Right lung (tissue), 10 donors: ENCODE measurements at places on chromosomes 16 and 17.
A peak's percentile ranks its signal among the peaks of the same experiment; 100 is the strongest.

- DNase-seq, result no peak
These were observed 12.1 kb upstream of the FOXF1 start for GRCh38 chr16:86498155-86498670.

DNA sequence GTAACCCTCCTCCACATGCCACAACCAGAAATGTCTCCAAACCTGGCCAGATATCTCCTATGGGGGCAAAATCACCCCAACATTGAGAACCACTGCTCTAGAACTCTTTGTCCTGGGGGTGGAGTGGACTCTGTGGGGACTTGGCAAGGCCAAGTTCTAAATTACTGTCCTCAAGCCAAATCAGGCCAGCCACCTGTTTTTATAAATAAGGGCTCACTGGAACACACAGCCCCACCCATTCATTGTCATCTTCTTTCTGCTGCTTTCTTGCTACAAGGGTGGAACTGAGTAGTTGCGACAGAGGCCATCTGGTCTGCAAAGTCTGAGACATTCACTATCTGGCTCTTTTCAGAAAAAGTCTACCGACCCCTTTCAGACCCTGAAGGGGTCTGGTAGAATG, 26.8 kb upstream of the TMEM220 start:
- DNase-seq, result no peak

GRCh38 chr17:45042346-45043120, 8.9 kb downstream of the DCAKD start:
- DNase-seq, result no peak

- DNase-seq, result no peak
These were observed 644 bp downstream of the QRICH2 start for GRCh38 chr17:76307299-76307965.

- DNase-seq, result no peak
These were observed 35.8 kb upstream of the STH start for GRCh38 chr17:45963283-45963682.

- no peak for DNase-seq
These were observed 31.4 kb upstream of the CHMP6 start for GRCh38 chr17:80960037-80960796.

GRCh38 chr16:31215287-31216162, 1.4 kb downstream of the PYDC1 start:
- no peak for DNase-seq

DNA sequence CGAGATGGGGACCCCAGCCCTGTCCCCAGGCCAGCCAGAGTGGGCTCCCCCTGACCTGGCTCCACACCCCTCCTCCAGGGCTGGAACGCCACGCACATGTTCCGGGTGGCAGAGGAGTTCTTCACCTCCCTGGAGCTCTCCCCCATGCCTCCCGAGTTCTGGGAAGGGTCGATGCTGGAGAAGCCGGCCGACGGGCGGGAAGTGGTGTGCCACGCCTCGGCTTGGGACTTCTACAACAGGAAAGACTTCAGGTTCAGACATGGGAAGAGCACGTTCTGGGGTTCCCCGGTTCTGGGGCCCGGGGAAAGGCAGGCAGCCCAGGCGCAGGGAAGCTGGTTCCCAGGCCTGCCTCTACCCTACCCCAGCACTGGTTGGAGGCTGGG, 4.6 kb downstream of the ACE start:
- no peak for DNase-seq

DNA sequence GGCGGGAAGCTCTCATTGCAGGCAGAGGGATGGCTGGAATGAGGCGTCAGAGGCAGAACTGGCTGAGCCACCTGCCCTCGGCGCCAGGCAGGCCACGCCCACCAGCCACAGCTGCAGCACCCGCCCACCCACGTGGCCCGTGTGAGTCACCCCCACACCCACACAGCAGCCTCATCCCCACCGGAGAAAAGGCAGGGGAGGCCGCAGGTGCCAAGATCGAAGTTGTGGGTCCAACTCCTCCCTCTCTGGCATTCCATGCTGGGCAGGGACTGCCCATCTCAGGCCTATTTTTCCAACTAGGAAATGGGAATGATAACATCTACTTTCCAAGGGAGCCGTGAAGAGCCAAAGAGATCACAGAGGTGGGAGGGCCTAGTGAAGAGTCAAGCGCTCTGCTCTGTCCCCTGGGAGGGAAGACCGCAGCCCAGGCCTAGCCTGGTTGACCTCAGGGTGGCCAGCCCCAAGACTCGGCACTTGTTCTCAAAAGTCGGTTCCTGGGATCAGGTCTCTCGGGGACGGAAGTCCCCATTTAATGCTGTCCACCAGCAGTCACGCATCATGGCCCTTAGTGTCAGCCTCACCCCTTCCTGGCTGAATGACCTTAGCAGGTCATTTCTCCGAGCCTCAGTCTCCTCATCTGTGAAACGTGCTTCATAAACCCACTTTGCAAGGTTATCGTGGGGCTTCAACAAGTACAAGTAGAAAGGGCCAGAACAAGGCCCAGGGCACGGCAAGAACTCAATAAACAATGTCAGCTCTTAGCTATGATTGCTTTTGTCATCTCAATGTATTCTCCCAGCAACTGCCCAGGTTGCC, at the start of gene TRPV3:
Gene TRPV3 (minus strand): TSS at position 45 of the 816 bp plus-strand sequence. CDS start 2,962 bp downstream, outside the sequence.
- DNase-seq, result no peak

DNA sequence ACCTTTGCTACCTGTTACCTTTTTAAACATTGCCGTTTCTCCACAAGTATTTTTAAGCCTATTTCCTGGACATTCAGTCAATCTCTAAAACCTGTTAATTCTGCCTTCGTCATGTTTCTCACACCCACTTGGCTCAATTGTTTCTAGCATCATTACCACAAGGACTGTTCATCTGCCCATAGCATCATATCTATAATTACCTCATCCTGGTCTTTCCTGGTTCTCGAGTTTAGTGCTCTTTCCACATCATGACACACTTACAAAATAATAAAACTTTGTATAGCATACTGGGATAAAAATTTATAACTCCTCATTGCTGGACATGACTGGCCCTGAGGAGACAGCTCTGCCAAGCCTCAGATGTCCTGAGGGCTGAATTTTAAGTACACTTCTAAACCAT, 104.8 kb downstream of the CYB561 start:
- DNase-seq, result no peak

DNA sequence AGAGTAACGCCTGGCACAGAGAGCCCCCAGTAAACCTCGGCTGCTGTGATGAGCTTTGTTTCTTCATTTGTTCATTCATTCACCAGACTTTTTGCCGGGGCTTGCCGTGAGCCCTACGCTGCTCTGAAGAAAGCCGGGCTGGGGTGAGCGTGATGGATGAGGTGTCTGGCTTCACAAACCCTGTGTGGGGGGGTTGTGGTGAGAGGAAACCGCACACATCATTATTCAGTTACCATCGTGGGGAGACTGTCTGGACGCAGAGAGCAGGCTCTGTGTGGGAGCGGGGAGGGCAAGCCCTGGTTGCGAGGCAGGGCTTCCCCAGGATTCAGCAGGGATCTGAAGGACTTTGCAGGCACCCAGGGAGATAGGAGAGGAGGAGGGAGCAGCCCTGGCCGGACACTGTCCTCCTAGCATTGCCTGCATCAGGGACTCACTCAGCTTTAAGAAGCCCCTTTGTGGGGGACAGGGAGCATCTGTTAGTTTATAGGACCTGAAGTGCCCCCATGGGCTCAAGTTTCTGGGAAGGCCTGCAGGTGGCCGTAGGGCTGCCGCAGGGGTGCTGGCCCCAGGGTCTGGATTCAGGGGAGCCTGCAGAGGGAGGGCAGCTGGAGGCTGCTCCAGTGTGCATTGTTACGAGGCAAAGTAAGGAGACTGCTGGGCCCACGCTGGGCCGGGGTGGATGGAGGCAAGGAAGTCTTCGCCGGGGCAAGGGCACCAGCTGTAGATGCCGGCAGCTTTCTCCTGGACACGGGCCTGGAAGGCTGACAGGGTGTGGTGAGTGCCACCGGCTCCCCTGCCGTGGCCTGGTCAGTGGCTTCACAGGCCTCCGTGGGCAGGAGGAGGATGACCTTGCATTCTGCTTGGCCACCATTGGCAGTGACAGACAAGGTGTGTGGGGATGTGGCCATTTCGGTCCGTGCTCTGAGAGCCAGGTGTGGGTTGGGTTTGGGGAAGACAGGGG, 334.5 kb downstream of the SEC14L1 start:
- peak; percentile 75 for DNase-seq

DNA sequence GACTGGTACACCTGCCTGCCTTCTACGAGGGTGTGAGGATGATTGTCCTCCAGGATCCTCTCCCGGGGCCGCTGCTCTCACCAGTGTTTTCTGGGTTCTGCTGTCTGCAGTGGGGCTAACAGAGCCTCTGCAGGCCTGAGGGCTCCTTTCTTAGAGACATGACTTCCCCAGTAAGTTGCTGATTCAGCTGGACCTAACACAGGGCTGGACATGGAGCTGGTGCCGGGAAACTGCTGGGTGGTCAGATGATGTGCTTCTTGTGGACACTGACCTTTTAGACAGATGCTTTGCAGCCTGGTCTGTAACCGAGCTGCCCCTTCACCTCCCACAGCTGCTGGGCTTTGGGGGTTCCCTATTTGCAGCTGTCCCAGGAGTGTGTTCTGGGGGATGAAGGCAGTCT, 71.5 kb downstream of the FOXL1 start:
- no peak for DNase-seq

DNA sequence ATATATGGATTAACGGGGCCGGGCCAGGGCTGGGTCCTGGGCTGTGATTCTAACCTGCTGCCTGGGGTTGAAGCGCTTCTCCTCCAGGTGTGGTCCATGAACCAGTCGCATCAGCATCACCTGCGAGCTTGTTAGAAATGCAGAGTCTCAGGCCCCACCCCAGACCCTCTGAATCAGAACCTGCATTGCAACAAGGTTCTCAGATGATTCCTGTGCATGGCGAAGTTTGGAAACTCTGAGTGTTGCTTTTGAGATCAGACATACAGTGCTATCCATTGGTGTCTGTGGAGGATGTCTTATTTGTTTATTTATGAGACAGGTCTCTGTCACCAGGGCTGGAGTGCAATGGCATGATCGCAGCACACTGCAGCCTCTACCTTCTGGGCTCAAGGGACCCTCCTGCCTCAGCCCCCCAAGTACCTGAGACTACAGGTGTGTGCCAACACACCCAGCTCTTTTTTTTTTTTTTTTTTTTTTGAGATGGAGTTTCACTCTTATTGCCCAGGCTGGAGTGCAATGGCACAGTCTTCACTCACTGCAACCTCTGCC, 99.8 kb downstream of the PITPNC1 start:
- DNase-seq, result no peak
